Ovary (tissue), 10 donors: ENCODE measurements at places on chromosomes 3 and 15. TPM values are rescaled to one million over a fixed set of nuclear protein-coding genes. Genes with fewer than 3 reads are reported as not detected.
A peak's percentile ranks its signal among the peaks of the same experiment; 100 is the strongest.

GRCh38 chr3:16789344-16790120, 95.2 kb upstream of the PLCL2 start:
- DNase-seq, result no peak
- H3K27me3 ChIP-seq, result no peaks in the 10 kb centered on the region
- H3K36me3 ChIP-seq, result no peaks in the 10 kb centered on the region
- H3K27ac ChIP-seq, result no peak overlapping the region
- H3K4me3 ChIP-seq, result no peak overlapping the region

DNA sequence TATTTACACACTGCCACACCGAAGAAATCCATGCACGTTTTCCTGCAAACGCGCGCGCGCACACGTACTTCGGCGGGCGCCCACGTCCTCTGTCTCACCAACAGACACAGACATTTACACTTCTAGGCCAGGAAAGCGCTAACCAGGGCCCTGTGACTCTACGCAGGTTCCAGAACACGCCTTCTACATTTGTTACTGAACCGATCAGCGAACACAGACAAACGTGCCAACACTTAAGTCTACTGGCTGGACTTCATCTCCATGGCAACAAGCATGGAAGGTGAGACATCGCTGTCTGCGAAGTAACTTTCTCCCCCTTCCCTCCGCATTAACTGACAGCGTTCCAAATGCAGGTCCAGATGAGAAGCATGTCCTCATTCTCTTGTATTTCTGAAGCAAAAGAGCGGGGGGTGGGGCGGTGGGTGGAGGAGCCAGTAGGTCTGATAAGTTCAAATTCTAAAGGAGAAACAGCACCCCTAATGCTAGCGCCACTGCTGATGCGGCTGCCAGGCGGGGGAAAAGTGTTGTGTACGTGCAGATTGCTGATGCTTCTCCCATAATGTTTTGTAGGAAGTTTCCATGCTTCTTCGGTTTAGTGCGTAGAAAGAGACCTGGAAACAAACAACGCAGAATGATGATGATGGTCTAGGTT, at the start of gene CTXN2:
Gene CTXN2 (plus strand): TSS at position 92 of the 652 bp plus-strand sequence. CDS start 9,636 bp downstream, outside the sequence.
- no peak for DNase-seq
- H3K4me1 ChIP-seq, result no peaks in the 10 kb centered on the region
- H3K4me3 ChIP-seq, result no peak within 1 kb of the TSS
- no peaks in the 10 kb centered on the region for H3K27me3 ChIP-seq
- H3K36me3 ChIP-seq, result no peaks in the 10 kb centered on the region
- H3K27ac ChIP-seq, result no peak within 1 kb of the TSS

The NOX5 gene
- 0.10 TPM for total RNA-seq

GRCh38 chr3:153232851-153233271, 70.8 kb downstream of the RAP2B start:
- H3K4me3 ChIP-seq, result no peak overlapping the region
- no peak overlapping the region for H3K27ac ChIP-seq
- H3K36me3 ChIP-seq, result no peaks in the 10 kb centered on the region
- no peak for DNase-seq
- H3K4me1 ChIP-seq, result peaks cover 2% of the 10 kb centered on the region

GRCh38 chr15:57092252-57092651, 173.8 kb downstream of the TCF12 start:
- no peak overlapping the region for H3K27ac ChIP-seq
- no peaks in the 10 kb centered on the region for H3K27me3 ChIP-seq
- no peak overlapping the region for H3K4me3 ChIP-seq

- no peak overlapping the region for H3K27ac ChIP-seq
- H3K36me3 ChIP-seq, result no peaks in the 10 kb centered on the region
- H3K27me3 ChIP-seq, result no peaks in the 10 kb centered on the region
- H3K4me3 ChIP-seq, result peak overlapping the region; percentile 28
- H3K4me1 ChIP-seq, result peaks cover 2% of the 10 kb centered on the region
These were observed 277.3 kb upstream of the NR2F2 start for GRCh38 chr15:96053031-96053780.

The GRK7 gene
- 0.13 TPM for total RNA-seq

The OSTN gene
- total RNA-seq, result not detected

DNA sequence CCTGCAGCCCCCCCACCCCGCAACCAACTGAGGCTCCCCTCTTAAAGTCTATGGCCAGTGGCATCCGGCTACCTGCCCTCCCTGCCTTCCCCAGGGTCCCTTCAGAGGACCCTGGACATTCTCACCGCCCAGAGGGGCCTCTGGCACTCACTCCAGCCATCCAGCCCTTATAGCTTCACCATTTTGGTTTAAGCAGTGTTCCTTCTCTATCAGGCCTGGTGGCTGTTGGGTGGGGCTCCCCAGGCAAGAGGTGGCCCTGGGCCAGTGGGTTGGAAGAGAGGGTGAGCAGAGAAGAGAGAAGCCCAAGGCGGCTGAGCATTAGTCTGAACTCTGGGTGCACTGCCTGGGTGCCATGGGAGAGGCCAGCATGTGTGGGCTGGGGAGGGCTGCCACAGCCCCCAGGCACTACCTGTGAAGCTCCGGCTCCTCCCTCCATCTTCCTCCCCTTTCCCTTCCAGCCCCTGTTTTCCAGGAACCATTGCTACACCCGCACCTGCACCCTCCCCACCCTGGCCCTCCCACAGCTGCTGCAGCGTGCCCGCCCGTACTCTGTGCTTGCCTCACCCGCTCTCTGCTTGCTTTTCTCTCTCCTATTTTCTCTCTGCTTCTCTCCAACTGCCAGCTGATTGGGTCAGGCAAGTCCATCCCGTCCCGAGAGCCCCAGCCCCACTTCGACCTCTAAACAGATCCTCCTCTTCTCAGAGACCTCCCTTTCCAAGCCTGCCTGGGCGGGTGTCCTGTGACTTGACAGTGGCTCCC, 168.2 kb downstream of the TBC1D2B start:
- no peaks in the 10 kb centered on the region for H3K4me1 ChIP-seq
- no peak overlapping the region for H3K4me3 ChIP-seq
- no peaks in the 10 kb centered on the region for H3K36me3 ChIP-seq
- DNase-seq, result no peak
- H3K27ac ChIP-seq, result no peak overlapping the region

- H3K36me3 ChIP-seq, result no peaks in the 10 kb centered on the region
- H3K27me3 ChIP-seq, result no peaks in the 10 kb centered on the region
- no peak overlapping the region for H3K4me3 ChIP-seq
- no peak for DNase-seq
- no peaks in the 10 kb centered on the region for H3K4me1 ChIP-seq
These were observed 26.6 kb downstream of the ACKR4 start for GRCh38 chr3:132623646-132624045.

The PLA2G4E gene
- total RNA-seq, result not detected

DNA sequence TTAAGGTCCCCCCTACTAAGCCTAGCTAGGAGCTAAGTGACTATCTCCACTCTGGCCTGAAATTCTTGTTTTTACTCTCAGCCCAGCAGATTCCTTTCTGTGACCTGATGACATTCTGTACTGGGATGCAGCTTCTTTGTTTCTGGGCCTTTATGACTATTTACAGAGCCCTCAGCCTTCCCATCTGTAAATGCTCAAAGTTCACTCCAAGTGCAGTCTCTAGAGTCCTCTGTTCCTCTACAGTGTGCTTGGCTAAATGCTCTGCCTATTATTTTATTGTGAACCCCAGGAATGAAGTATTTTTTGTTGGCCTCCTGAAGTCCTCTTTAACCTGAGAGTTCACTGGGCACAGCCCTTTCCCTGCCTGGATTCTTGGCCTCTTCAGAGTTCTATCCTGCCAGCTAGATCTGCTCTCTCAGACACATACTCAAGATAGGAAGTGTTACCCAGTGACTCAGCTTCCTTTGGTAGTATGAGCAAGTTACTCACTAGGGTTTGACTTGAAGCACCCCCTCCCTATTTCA, 278.1 kb upstream of the P2RY1 start:
- DNase-seq, result peak; percentile 64
- no peak overlapping the region for H3K4me3 ChIP-seq
- no peak overlapping the region for H3K27ac ChIP-seq

DNA sequence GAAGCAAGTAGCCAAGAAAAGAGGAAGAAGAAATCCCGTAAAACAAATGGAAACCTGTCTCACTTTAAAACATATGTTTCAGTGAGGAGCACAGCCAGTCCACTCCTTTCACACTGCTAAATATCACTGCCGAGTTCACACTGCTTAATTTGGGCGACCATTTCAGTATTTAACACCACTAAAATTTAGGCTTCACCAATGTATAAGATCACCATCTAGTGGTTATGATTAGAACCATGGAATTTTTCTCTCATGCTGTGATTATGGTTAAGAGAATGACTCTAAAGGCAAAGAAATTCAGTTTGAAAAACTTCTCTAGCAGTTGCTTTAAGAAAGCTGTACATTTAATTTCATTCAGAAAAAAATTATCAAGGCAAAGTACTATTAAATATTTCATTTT, 16.6 kb downstream of the SLC4A7 start:
- H3K27me3 ChIP-seq, result no peaks in the 10 kb centered on the region
- no peak overlapping the region for H3K27ac ChIP-seq
- no peak overlapping the region for H3K4me3 ChIP-seq
- H3K36me3 ChIP-seq, result no peaks in the 10 kb centered on the region
- H3K4me1 ChIP-seq, result no peaks in the 10 kb centered on the region

The SNURF gene
- 31.3 TPM for total RNA-seq

DNA sequence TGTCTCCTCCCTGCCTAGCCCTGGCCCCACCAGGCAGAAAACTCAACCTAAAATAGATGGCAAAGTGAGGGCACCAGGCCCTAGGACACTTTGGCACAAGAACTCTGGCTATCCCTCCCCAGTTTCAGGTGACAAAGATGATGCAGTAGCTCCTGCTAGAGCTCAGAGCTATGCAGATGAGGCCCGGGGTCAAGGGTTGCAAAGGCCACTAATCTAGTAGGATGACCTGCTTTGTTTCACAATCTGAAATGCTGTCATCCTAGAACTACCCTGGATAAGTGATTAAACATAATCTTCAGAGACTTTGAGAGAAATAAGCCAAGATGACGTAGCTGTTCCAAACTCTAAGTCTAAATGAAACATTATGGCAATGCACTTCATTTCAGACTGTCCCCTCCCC, 24.0 kb upstream of the PIK3R4 start:
- no peak for DNase-seq
- no peak overlapping the region for H3K27ac ChIP-seq
- H3K36me3 ChIP-seq, result no peaks in the 10 kb centered on the region
- H3K4me3 ChIP-seq, result no peak overlapping the region

The IRAK2 gene
- 1.4 TPM for total RNA-seq

GRCh38 chr3:150040097-150040496, 69.4 kb upstream of the PFN2 start:
- H3K4me3 ChIP-seq, result no peak overlapping the region
- H3K36me3 ChIP-seq, result no peaks in the 10 kb centered on the region
- H3K27me3 ChIP-seq, result no peaks in the 10 kb centered on the region
- no peak for DNase-seq

DNA sequence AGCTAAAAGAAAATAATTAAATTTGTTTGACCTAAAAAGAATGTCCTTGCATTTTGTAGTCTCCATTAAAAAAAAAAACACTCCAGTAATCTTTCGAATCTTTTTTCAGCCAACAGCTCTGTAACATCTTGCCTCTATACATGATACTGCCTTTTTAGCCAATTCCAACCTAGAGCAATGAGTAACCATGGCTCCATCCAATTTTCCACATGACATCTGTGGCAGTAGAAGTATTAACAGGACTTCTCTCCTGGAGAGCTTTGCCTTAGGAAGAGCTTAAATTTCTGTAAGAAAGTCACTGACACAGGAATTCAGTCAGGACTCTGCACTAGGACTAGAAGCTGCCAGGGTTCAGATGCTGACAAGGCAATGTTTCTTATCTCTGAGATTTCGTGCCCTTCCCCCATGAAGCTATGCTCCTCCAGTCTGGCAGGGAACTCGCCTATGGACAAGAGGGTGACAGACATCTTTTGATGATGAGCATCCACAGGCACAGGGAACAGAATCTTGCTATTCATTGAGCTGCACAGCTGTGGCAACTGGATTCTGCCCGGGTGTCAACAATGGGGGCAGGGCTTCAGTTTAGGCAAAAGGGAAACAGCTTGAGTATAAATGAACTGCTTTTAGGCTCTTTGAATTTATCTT, 81.8 kb downstream of the ALCAM start:
- H3K27ac ChIP-seq, result no peak overlapping the region
- H3K27me3 ChIP-seq, result no peaks in the 10 kb centered on the region
- H3K36me3 ChIP-seq, result no peaks in the 10 kb centered on the region
- no peak overlapping the region for H3K4me3 ChIP-seq

DNA sequence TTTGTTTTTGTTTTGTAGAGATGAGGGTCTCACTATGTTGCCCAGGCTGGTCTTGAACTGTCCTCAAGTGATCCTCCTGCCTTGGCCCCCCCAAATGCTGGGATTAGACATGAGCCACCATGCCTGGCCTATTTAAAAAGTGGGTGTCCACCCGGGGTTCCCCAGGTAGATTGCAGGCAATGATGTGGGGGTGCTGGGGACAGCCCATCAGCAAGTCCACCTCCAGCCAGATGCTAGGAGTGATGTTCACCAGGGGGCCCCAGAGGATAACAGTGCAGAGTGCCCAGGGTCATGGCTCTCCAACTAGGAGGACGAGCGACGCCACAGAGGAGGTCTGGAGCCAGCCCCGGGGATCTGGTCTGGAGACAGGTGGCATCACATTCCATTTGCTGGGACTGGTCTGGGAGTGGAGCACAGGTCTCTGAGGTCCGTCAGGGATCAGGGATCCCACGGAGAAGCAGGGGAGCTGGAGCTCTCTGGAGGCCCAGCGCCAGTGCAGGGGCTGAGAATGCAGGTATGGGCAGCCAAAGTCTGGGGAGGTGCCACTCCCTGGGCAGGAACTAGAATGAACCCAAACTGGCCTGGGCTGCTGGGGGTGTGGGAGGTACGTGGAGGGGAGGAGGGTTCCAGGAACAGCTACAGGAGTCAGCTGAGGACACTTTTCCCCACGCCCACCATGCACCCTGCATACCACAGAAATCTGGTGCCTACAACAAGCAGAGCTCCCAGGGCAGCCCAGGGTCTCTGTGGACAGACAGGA, 51.2 kb upstream of the PCSK6 start:
- no peak overlapping the region for H3K27ac ChIP-seq
- no peaks in the 10 kb centered on the region for H3K27me3 ChIP-seq
- no peak overlapping the region for H3K4me3 ChIP-seq

DNA sequence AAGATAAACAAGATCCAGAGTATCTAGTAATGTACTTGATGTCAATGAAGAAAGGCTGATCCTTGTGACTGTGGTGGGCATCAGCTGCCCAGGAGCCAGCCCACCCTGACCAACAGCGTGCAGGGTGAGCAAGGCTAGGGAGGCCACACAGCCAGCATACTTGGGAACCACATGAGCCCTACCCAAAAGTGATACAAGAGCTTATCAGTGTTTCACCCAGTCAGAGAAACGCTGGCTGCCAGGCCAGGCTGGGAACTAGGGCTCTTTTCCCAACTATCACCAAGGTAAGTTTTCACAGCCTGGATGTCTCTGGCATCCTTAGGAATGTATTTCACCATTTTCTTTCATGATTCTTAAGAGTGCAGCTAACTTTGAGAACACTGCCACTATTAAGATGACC, 24.9 kb downstream of the CHAC1 start:
- no peaks in the 10 kb centered on the region for H3K4me1 ChIP-seq
- no peaks in the 10 kb centered on the region for H3K27me3 ChIP-seq
- H3K27ac ChIP-seq, result no peak overlapping the region
- DNase-seq, result no peak
- no peak overlapping the region for H3K4me3 ChIP-seq

The HDC gene
- total RNA-seq, result not detected
